CD8-positive, alpha-beta memory T cell (primary cell): ENCODE measurements at places on chromosomes 5 and 9.
A peak's percentile ranks its signal among the peaks of the same experiment; 100 is the strongest.

DNA sequence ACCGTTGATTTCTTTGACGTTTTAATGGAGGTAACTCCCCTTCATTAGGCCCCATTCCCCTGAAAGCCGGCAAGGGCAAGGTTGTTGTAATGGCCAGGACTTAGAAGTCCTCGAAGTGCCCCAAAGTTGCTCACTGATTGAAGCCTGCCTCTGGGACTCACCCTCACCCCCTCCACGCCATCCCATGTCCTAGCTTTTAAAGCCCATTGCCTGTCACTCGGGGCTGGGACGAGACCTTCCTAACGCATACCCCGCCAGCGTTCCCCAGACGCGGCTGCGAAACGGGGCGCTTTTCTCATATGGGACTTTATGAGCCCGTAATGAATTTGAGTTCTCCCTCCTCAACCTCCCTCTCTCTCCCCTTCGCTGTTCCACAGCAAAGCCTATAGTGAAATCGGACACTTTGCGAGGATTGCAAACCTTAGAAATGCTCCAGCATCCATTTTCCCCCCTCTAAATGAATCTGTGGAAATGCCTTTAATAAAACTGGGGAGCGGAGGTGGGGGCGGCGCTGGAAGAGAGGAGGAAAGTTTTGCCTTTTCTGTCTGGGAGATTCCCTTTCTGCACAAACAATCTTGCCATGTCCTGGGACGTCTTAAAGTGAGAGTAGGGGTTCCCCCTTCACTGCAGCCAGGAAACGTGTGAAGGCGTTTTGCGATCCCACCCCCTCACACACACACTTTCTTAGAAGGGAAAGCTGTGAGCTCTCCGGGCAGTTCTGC lies 1.5 kb downstream of the PAPPA start:
- DNase-seq: no peak

DNA sequence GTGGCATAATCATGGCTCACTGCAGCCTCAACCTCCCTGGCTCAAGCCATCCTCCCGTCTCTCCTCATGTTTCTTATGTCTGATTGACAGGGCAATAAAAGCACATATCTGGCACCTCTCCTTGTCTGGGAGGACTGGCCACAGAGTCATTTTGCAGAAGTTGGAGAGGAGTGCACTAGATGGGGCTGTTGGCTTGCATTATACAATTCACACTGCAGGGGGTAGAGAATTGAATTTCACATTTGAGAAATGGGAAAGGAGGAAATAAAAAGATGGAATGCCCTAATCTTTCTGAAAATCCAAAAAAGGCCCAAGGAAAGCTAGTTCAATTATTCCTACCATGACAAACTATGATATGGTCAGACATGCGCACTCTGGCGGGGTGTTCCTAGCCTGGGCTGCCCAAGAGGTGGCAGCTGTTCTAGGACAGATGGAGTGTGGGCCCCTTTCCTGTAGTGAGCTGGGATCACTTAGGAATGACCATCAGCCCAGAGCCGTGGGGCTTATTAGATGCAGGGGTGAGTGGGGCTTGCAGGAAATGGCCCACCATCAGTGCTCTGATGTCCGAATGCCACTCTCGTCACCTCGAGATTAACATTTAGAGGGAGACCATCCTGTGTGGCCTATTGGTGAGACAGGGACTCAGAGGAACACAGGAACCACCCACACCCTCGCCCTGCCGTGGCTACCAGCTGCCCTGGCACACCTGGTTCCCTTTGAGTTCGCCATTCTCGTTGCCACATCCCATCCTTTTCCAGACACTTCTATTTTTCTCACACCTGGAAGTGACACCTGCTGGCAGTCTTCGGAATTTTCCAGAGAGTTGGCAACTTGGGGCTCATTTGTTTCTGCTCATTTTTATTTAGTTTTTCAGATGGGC lies 21.8 kb upstream of the ANKRD18A start:
- DNase-seq: no peak

- peak; percentile 76 for DNase-seq
Measured at GRCh38 chr5:40688127-40688761, 8.5 kb downstream of the PTGER4 start.

DNA sequence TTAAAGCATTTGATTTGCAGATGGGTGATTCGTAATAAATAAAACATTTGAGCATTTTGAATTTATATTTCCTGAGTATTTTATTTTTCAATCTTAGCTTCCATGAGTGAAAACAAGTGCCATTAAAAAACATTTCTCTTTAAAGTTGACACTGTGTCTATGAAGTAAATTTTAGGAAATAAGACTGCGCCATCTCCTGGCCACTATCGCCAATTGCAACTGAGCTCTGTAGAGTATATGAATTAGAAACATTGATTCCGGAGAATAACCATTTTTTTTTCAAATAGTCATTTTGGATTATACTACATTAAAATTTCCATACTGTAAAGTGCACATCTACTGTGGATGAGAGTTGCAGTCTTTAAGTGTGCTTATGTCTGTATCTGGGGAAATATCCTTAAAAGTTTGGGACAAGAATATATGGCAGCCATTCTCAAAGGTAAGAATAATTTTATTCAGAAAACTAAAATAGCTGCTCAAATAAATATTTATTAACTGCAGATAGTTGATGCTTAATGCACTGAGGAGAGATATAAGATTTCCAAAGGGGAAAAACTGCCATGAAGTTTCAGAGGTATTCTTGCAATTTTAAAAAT lies 5.9 kb downstream of the DMRTA1 start:
- DNase-seq: peak; percentile 6

DNA sequence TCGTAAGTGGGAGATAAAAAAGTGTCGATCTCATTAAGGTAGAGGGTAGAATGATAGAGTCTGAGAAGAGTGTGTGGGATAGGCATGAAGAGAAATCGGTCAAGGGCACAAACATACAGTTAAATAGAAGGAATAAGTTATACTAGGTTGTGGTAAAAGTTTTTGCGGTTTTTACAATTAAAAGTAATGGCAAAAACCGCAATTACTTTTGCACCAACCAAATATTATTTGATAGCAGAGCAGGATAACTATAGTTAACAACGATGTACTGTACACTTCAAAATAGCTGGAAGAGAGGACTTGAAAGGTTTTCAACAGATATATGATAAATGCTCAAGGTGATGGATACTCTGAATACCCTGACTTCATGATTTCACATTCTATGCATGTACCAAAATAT lies 135.8 kb upstream of the CDH12 start:
- DNase-seq: no peak

DNA sequence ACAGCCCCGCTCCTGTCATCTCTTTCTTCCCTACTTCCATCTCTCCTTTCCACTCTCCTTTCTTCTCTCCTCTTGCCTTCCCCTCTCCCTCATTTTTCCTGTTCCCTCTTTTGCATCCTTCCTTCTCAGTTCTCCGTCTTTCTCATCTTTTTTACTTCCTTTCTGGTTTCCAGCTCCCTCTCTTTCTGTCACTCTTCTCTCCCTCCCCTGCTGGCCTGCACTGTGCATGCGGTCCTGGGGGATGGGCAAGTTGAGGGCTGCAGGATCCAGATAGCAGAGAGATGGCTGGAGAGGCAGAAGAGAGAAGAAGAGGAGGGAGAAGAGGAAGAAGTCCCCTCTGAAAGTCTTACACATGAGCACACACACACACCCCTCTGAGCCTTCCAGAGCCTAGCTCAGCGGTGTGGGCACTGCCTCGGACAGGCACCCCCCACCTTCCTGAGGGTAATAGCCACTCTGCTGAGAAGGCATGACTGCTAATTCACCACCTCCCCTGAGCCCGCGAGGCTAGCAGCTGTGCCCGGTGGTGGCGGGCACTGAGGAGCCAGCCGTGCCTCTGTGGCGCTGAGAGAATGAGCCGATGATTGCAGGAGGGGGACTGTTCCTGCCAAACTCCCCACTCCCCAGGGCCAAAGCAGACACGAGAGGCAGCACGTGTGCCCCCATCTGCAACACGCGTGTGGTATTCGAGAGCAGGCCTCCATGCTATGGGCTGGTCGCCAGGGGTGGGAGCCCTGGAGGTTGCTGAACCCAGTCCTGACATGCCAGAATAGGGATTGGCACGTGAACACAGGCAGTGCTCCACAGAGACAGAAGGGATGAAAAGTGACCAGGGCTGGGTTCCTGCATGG lies 3.7 kb upstream of the CAMK2A start:
- DNase-seq: no peak

GRCh38 chr5:1349246-1349645 lies 4.3 kb upstream of the CLPTM1L start:
- no peak for DNase-seq

- DNase-seq: no peak
Measured at GRCh38 chr5:76954383-76954763, 1.5 kb downstream of the CRHBP start.

GRCh38 chr5:170114271-170114670 lies 8.6 kb downstream of the FOXI1 start:
- DNase-seq: no peak

GRCh38 chr5:142095651-142096330 lies 12.8 kb upstream of the NDFIP1 start:
- DNase-seq: peak; percentile 61

- no peak for DNase-seq
Measured at GRCh38 chr9:33175649-33176325, 8.7 kb upstream of the B4GALT1 start.

GRCh38 chr5:142640316-142641005 lies 45.4 kb downstream of the FGF1 start:
- no peak for DNase-seq

GRCh38 chr5:75681125-75681830 lies 36.0 kb downstream of the POC5 start:
- peak; percentile 10 for DNase-seq

GRCh38 chr9:27528076-27528885 lies 1.3 kb downstream of the MOB3B start:
- peak; percentile 43 for DNase-seq

- DNase-seq: no peak
Measured at GRCh38 chr5:110945874-110946436, 125.6 kb upstream of the TSLP start.

GRCh38 chr9:76018761-76019160 lies 128.3 kb downstream of the PCSK5 start:
- DNase-seq: no peak

- DNase-seq: no peak
Measured at GRCh38 chr9:113953531-113953930, 77.4 kb downstream of the ZNF618 start.

DNA sequence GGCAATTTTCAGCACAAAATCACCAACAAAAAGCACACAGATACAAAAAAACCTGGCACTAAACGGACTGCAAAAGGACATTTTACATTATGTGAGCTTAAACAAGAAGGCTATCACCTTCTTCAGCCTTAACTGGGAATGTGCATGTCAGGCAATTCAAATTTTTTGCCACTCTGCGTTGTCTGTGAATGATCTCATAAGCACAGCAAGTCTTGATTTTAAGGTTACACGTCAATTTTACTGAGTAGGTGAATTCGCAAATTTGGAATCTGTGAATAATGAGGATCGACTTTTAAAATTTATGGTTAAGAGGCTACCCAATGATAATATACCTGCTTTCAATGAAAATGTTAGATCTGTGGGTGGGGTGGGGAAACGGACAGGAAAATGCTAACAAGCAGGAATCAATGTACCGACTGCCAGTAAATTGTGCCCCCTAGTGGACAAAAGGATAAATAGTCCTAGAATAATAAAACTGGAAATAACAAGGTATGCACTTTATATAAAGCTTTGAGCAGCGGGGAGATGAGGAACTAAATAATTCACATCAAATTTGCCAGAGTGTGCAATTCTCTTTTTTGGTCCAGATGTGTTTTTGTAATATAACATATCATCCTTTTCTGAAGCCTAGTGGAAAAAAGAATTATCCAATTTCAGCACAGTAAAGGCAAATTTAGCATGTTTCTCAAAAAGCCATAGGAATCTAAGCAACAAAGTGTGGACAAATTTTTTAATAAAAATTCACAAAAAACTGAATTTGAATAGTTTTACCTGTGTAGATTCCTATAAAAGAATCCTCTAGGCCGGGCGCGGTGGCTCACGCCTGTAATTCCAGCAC lies 20.5 kb downstream of the EQTN start:
- no peak for DNase-seq

GRCh38 chr5:116673453-116673852 lies 98.8 kb upstream of the SEMA6A start:
- DNase-seq: no peak

GRCh38 chr9:110808599-110808980 lies 140.0 kb downstream of the MUSK start:
- DNase-seq: no peak

- no peak for DNase-seq
Measured at GRCh38 chr9:134814598-134815215, 65.9 kb upstream of the FCN2 start.

GRCh38 chr5:181200816-181201215 lies 4.2 kb downstream of the TRIM7 start:
- no peak for DNase-seq

GRCh38 chr9:28883234-28883633 lies 1310.0 kb upstream of the C9orf72 start:
- DNase-seq: no peak

GRCh38 chr9:133989625-133990365 lies 2.3 kb downstream of the VAV2 start:
- DNase-seq: no peak

DNA sequence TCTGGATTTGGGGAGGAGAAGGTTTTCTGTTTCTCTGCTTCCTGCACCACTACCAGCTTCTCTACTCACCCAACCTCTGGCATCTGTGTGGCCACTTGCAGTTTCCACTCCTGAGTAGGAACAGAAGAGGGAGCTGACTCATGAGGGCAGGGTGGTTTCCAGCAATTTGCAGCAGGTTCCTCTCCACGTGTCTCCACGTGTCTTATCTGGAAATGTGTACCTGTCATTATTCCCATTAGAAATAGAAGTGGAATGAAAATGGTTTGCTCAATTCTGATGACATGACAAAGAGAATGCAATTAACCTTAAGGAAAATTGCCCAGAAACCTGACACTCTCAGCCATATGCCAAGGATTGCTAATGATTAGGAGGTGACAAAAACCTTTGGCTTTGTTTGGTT lies 33.0 kb downstream of the EGFLAM start:
- no peak for DNase-seq

DNA sequence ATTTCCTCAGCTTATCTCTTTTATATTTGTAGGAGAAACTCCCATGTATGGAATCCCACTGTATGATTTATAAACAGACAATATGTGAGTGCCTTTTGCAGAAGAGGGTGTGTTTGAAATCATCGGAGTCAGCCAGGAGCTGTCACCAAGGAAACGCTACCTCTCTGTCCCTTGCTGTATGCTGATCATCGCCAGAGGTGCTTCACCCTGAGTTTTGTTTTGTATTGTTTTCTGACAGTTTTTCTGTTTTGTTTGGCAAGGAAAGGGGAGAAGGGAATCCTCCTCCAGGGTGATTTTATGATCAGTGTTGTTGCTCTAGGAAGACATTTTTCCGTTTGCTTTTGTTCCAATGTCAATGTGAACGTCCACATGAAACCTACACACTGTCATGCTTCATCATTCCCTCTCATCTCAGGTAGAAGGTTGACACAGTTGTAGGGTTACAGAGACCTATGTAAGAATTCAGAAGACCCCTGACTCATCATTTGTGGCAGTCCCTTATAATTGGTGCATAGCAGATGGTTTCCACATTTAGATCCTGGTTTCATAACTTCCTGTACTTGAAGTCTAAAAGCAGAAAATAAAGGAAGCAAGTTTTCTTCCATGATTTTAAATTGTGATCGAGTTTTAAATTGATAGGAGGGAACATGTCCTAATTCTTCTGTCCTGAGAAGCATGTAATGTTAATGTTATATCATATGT lies 18.0 kb upstream of the CTSL start:
- no peak for DNase-seq

GRCh38 chr5:78387468-78388153 lies 27.2 kb downstream of the SCAMP1 start:
- no peak for DNase-seq
